ENCODE measurements at places on chromosomes 11 and 22. TPM values are rescaled to one million over a fixed set of nuclear protein-coding genes. Genes with fewer than 3 reads are reported as not detected.

Gene OR5P2
- total RNA-seq, result not detected

Gene TP53I11
- 15.2 TPM for total RNA-seq

Gene IL10RA
- 80.9 TPM for total RNA-seq

Gene KCNJ1
- not detected for total RNA-seq

Gene CHST1
- total RNA-seq, result not detected

Gene RCOR2
- 0.61 TPM for total RNA-seq

Gene OR2AG2
- total RNA-seq, result 0.45 TPM

Gene OR51B5
- total RNA-seq, result not detected

GRCh38 chr11:71530602-71531001 lies 3.5 kb downstream of the KRTAP5-7 start:
- DNase-seq, result no peak

DNA sequence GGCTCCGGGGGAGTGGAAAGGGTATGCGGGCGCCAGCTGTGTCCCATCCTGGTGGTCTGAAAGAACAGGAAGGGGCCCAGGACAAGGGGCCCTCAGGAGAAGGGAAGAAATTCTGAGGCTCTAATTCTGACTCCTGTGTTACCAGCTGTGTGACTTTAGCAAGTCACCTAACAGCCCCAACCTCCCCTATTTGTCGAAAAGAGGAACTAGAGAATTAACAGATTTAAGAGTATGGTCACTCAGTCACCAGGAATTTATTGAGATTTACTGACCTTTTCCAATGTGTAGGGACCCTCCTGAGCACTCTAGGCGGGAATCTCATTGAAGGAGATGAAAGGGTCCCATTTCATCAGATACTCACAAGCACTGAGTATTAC lies 14.6 kb downstream of the RPS6KA4 start:
- no peak for DNase-seq

GRCh38 chr11:59555601-59556114 lies 44.3 kb downstream of the OR4D9 start:
- DNase-seq, result no peak

DNA sequence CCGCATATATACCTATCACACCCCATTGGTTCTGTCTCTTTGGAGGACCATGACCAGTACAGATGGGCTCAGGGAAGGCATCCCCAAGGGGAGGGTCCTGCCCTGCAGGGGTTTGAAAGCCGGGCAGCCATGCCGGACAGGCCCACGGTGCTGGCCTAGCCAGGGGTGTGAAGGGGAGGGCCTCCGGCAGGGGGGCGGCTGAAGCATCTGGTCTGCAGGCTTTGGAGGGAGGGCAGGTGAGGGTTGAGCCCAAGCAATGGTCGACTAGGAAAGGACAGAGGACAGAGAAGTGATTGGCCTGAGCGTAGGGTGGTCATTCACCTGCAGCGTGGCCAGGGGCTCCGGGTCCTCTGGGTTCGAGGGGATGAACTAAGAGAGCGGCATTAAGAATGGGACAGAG lies 11.2 kb upstream of the CTSD start:
- no peak for DNase-seq

DNA sequence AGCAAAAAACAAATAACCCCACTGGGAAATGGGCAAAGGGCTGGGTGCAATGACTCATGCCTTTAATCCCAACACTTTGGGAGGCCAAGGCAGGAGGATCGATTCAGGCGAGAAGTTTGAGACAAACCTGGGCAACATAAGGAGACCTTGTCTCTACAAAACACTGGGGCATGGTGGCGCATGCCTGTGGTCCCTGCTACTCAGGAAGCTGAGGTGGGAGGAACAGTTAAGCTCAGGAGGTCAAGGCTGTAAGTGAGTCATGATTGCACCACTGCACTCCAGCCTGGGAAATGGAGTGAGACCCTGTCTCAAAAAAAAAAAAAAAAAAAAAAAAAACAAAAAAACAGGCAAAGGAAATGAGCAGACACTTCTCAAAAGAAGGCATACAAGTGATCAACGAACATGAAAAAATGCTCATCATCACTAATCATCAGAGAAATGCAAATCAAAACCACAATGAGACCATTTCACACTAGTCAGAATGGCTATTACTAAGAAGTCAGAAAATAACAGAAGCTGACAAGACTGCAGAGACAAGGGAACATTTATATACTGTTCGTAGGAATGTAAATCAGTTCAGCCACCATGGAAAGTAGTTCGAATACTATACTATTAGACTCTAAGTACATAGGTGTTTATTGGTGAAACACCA lies 48.2 kb upstream of the SMCO4 start:
- no peak for DNase-seq

- DNase-seq, result no peak
These were observed 1795.4 kb downstream of the LRRC4C start for GRCh38 chr11:39664023-39664422.

DNA sequence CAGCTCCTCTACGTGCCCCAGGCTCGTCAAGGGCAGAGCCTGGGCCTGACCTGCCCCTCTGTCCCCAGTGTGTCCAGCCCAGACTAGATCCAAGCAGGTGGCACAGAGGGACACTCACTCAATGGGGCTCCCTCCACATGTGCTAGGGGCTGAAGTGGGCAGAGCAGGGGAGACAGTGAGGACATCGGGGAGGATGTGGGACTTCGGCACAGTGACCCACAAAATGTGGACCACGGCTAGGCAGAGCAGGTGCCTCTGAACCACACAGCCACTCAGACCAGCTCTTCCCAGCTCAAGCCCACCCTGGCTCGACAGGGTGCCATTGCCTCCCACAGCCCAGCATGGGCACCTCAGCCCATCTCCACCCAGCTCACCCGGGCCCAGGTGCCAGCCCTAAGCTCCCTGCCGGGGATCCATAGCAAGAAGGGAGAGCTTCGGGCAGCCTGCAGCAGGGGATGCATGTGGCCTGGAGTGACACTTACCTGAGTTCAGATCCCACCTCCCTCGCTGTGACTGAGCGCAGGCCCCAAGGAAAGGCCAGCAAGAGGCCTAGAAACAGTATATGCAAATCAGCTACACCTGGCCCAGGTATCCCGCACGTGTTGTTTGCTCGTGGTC lies 46.9 kb upstream of the RTL6 start:
- DNase-seq, result no peak

DNA sequence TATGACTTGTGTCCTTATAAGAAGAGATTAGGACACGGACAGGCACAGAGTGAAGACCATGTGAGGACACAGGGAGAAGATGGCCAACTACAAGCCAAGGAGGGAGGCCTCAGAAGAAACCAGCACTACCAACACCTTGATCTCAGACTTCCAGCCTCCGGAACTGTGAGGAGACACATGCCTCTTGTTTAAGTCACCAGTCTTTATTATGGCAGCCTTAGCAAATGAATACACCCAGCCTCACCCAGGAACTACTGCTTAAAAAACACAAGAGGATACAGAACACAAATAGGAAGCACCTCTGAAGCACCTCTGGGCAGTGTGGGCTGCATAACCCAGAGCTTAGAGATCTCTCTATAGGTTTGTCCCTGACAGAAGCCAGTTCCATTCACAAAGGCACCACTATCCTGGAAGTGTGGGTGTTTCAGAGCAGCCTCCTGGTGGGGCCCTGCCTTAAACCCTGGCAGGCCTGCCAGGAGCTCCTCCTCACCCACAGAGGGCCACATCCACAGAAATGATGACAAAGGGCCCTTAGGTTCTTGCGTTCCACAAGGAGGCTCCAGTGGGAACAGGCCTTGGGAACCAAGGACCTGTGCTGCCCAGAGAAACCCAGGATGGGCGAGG lies 58.8 kb downstream of the CHRDL2 start:
- DNase-seq, result no peak

DNA sequence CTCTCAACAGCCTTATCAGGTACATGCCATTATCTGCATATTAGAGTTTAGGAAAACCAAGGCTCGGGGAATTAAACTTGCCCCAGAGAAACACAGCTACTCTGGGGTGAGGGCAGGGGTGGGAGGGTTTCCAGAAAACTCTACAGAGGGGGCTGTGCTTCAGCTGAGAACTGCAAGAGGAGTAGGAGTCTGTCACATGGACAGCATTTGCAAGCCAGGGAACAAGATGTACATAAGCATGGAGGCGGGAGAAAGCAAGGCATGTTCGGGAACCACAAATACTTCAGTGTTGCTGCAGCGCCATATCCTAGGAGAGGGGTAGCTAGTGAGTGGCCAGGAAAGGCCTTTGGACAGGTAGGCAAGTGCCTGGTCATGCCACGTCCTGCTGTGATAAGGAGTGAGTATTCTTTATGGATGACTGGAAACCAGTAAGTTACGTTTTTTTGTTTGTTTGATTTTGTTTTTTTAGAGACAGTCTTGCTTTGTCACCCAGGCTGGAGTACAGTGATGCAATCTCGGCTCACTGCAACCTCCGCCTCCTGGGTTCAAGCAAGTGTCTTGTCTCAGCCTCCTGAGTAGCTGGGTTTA lies 57.2 kb downstream of the GRAMD1B start:
- no peak for DNase-seq

DNA sequence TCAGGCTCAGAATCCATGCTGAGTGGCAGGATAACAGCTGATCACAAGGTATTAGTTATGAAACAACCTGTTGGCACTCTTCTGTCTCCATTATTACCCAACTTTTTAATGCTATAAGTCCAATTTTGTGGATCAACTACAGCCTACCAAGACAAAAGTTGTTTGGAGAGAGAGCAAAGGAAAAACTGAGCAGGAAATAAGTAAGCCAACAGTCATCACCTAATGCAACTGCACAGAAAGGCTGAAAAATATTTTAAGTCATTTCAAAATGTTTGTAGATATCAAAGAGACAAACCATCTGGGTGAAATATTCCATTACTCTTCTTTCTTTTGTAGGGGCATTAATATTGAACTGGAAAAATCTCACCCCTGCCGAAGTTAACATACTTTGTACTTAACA lies 41.6 kb downstream of the FDX1 start:
- DNase-seq, result no peak

GRCh38 chr11:85658180-85658579 lies 6.7 kb downstream of the CREBZF start:
- DNase-seq, result no peak

DNA sequence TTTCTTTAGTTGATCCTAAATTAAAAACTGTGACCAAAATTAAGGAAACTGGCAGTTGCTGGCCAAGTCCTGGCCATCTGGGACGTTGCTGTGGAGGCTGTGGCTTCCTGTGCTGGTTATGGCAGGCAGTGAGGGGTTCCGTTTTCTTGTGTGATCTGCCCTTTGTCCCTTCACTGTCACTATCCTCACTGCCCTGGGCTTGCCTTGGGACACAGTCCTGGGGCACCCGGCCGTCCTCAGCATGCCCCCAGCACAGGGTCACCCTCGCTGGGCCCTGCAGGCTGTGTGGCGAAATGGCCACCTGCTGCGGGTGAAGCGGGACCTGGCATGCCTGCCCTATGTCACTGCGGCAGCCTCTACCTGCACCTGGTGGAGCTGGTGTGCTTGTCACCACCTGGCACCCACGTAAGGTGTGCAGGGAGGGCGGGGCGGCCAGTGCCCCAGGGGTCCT lies 52.5 kb upstream of the SLC22A12 start:
- no peak for DNase-seq

GRCh38 chr11:15918212-15918611 lies 438.1 kb downstream of the SOX6 start:
- DNase-seq, result no peak

- peak; percentile 19 for DNase-seq
These were observed 5.9 kb upstream of the GLB1L3 start for GRCh38 chr11:134270250-134270714.

DNA sequence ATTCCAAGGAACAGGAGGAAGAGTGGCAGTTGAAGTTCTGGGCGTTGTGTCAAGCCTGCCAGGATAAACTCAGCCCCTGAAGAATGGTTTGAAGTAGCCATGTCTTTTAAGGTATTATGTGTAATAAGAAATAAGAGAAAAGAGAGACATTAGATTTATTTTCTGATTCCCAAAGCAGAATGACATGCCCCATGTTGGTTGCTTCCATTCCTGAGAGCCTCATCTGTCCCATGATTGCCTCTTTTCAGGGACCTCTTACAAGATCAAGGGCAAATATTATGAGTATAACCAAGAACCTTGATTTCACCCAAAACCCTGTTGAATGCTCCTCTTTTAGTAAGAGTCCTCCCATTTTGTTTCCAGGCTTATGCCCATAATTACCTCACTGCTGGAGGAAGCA lies at the start of gene OR8D2:
Gene OR8D2, minus strand, starts transcription at position 101 of the 400 bp plus-strand sequence. Its CDS starts 0 bp downstream, at position 101.
- no peak for DNase-seq

DNA sequence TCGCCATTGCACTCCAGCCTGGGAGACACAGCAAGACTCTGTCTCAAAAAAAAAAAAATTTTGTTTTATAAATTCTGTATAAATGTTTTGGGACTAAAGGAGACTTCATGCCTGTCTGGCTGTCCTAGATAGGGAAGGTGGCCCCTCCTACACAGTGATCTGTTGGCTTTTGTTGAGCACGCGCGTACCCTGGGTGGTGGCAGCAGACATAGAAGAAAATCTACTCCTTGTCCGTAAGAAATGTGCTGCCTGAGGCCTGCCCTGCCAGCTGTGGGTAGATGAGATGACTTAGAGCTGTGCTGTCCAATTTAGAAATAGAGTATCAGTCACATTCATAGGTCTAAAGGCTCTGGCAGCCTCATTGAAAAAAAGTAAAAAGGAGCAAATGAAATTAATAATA lies 37.0 kb downstream of the AP2A2 start:
- no peak for DNase-seq

DNA sequence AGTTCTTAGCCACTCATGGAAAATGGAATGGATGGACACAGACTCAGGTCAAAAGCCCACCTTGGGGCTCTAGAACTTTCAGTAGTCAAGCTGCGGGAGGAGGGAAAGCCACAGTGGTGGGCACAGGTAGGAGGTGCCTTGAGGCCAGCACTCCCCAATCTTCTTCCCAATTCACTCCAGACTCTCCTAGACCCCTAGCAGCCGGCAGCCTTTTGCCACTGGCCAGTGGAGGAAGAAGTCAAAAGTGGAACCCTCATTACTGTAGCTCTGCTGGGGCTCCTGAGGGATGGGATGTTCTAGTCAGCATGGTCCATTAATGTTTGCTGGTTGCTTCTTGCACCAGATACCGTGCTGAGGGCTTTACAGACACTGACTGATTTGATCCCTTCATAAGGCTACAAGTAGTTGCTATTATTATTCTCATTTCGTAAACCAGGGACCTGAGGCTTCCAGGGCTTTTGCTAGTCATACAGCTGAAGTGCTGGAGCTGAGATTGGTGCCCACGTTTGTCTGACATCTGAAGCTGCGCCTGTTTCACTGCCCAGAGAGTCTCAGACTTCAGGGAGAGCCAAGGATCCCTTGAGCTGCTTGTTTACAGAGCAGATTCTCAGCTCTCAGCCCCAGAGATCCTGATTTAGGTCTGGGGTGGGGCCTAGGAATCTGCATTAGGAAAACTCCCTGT lies 1.1 kb downstream of the UCP3 start:
- no peak for DNase-seq

- DNase-seq, result no peak
These were observed 53.3 kb downstream of the NTM start for GRCh38 chr11:131423688-131424087.

DNA sequence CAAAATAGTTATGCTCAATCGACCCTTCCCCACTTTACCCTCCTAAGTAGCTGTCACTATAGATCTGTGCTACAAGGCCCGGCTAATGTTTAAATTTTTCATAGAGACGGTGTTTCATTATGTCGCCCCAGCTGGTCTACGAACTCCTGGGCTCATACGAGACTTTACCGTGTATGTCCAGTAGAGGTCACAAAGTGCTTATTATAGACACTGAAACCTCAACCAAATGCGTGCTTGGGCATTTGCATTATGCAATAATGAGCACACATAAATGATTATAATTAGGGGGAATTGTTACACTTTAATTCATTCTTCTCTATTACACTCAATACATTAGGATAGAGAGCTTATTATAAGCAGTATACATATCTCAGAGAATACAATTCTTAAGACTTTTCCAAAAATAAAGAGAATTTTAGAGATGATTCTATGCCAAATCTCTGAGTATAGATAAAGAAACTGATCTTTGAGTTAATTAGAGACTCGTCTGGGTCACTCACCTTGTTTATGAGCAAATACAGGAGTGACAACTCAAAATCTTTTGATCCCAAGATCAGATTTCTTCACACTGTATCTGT lies 12.5 kb upstream of the MRPL16 start:
- peak; percentile 54 for DNase-seq
